CD4-positive, alpha-beta memory T cell (primary cell): ENCODE measurements at places on chromosomes 1 and 21. TPM values are rescaled to one million over a fixed set of nuclear protein-coding genes. Genes with fewer than 3 reads are reported as not detected.

Gene CYP4A11
- polyA plus RNA-seq: not detected

Gene SPATA46
- not detected for polyA plus RNA-seq

Gene GGPS1
- 79.5 TPM for polyA plus RNA-seq

Gene KAZN
- 0.08 TPM for polyA plus RNA-seq

Gene SERPINC1
- polyA plus RNA-seq: not detected

Gene OR6N1
- polyA plus RNA-seq: not detected

DNA sequence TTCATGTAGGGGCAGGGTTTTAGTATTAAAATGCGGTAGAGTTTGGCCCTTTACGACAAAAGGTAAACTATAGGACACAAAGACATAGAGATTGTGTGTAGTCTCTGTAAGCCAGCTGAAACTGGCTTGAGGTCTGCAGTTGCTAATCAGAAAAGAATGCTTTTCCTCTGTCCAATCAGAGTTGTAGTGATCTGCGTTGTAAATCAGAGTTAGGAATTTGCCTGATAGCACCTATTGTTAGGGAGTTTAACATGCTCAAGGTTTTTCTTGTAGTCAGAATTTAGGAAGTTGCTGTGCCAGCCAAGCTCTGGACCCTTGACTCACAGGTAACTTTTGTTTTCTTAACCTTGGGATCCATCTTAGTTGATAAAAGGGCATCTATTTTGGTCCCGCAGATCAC, 61.2 kb upstream of the VTCN1 start:
- no peaks in the 10 kb centered on the region for H3K4me1 ChIP-seq
- no peak overlapping the region for H3K27ac ChIP-seq
- no peaks in the 10 kb centered on the region for H3K36me3 ChIP-seq
- no peaks in the 10 kb centered on the region for H3K27me3 ChIP-seq

DNA sequence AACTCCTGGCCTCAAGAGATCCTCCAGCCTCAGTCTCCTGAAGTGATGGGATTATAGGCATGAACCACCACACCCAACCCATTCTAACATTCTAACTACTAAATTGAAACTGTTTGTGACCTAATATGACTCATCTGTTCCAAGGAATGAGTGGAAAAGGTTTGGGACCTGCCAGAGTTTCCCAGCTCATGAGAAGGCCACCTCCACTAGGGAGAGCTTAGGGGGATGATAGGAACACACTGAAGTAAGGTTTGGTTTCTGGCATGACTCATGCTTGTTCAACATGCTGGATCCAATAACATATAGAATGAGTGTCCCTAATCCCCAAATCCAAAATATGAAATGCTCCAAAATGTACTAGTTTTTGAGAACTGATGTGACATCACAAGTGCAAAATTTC, 18.9 kb upstream of the SCAF4 start:
- no peaks in the 10 kb centered on the region for H3K4me1 ChIP-seq
- H3K36me3 ChIP-seq: no peaks in the 10 kb centered on the region
- H3K27me3 ChIP-seq: no peaks in the 10 kb centered on the region
- no peak overlapping the region for H3K27ac ChIP-seq
